ENCODE measurements at places on chromosomes 1 and 21.
A peak's percentile ranks its signal among the peaks of the same experiment; 100 is the strongest.

DNA sequence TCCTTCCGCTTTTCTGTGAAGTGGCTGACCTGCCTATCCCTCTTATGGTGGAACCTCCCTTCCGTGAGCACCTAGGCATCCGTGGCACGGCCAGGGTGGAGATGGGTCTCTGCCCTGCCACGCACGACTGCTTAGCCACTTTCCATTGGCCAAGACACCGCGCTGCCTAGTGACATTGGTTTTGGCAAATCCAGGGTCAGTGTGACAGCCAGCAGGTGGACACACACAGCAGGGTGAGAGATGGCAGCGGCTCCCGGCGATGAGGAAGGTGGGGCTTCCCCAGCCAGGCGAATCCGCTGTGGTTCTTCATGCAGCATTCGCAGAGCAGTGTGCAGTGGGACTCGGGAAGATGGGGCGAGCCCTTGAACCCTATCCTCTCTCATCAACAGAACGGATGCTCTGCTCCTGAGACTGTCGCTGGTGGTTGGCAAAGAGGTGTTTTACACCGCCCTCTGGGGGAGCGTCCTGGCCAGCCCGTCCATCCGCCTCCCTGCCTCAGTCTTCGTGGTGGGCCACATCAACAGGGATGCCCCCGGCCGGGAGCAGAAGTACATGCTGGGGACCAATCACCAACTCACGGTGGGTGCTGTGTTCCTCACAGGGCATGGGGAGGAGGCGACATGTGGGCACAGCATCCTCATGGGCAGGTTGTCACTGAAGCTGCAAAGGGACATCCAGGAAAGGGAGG, 51.8 kb downstream of the DOP1B start:
- DNase-seq = no peak

DNA sequence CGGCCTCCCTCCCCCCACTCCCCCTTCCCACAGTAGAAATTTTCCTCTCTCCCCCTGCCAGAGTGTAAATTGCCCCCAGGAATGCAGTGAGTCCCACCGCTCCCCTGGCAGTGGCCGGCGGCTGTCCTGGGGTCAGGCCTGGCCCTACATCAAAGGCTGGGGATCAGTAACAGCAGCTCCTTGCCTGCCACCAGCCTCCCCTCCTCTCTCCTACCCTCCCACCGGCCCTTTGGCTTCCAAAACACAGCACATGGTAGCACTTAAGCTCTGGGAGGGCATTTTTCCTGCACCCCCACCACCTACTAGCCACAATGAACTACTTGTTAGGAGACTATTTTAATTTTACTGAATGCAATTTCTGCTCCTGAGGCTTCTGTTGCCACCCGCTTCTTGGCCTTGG, 9.0 kb upstream of the COL8A2 start:
- no peak for DNase-seq

- no peak for DNase-seq
These were observed 52.8 kb downstream of the EDEM3 start for GRCh38 chr1:184701816-184702215.

DNA sequence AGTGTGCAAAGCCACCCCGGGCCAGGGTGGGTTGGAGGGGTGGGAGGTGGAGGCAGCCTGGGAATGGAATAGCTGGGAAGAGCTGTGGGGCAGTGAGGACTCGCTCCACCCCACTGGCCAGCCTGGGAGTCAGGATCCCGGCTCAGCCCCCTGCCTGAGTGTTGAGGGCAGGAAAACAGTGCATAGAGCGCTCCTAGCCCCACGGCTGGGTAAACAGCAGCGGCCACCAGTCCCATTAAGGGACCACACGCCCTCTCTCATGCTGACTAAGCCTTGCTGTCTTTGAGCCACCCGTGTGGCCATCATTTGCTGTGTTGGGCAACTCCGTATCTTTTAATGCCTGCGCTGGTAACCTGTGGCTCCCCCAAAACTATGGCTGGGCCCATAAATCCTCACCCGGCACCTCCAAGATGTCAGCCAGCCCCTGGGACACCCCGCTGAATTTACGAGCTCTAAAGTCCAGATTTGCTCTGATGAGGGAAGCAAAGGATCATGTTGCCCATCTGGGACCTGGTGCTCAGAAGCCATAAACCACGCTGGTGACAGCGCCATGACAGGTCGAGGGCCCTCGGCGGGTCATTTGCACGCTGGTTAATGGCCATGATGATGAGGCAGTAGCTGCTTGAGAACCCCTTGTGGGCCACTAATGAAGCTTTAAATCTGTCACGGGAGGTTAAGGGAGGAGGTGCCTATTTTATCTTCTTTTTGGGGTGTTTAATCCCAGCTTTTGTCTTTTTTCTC, 34.9 kb downstream of the SYF2 start:
- no peak for DNase-seq

DNA sequence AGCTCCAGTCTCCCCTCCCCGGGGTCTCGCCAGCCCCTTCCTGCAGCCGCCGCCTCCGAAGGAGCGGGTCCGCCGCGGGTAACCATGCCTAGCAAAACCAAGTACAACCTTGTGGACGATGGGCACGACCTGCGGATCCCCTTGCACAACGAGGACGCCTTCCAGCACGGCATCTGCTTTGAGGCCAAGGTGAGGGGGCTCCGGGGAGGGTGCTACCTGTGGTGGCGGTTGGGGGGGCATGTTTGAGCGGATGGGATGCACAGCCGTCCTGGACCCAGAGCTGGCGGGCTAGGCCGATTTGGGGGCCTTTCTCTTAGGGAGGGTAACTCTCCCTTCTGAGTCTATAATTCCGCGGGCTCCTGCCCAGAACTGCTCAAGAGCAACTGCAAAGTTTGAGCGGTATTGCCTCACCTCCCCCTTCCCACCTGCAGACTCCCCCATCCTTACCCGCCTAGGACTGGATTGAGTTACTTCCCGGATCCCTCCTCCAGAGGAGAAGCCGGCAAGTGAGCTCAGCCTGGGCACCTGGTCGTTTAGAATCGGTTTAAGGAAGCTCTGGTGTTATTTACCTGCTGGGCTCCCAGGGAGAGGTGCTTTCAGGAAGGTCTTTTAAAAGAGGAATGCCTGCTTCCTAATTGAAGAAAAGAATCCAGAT, 730 bp downstream of the NOS1AP start:
- DNase-seq = no peak

GRCh38 chr1:79090985-79091384, 84.5 kb upstream of the ADGRL4 start:
- no peak for DNase-seq

DNA sequence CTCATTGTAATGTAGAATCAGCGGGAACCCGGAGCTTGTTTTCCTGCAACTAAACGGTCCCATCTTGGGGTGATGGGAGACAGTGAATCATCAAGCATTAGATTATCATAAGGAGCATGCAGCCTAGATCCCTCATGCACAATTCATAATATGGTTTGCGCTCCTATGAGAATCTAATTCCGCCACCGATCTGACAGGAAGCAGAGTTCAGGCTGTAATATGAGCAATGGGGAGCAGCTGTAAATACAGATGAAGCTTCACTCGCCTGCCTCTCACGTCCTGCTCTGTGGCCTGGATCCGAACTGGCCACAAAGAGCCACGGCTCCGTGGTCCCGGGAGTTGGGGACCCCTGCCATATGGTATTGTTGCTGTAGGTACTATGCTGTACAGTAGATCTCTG, 1.6 kb downstream of the IFI44 start:
- DNase-seq = peak; percentile 57

- no peak for DNase-seq
These were observed 72.6 kb downstream of the TTC3 start for GRCh38 chr21:37145635-37146111.

DNA sequence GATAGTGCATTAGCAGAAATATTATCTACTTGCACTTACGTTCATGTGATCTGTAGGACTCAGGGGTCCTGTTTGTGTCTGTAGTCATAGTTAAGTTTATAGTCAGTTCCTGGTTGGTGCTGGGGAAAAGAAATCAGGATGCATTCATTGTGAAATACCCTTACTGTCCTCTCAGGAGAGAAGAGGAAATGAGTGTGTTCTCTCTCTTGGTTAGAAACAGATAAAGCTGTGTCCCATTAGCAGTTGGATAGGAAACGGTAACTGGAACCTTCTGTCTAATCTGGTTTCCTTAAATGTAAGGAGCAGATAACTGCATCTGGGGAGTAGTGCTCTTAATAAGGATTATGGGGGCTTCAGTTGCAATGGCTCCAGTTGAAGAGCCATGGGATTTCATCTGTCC, 8.9 kb downstream of the SDCCAG8 start:
- no peak for DNase-seq

DNA sequence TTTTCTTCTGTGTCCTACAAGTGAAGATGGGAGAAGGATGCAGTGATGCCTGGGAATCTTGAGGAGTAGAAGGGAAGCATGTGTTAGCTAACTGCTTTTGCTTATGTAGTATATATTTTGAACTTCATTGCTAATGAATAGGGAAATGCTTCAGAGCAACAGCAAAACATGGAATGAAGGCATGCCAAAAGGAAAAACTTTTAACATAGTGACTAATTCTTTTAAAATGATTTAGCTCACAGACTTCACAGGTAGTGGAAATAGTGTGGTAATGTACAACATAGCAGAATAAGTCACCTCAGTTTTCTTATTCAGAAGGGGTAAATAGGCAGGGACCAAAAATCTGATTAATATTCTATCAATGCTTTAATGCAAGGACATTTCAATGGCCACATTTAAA, 95.5 kb downstream of the LYPLAL1 start:
- no peak for DNase-seq

DNA sequence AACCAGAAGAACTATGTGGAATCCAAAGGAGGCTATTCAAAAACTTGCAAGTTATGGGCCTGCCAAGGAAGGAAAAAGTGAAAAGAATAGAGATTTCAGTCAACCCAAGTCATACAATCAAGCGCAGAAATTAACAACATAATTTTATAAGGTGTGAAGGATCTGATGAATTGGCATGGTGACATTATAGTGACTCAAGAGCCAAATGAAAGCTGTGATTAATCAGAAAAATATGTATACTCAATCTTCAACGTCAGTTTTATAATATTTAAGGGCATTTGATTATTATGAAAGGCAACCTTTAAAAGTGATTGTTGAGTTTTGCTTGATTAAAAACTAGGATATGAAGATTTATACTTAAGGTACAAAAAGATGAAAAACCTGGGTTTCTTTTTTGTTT, 37.8 kb upstream of the THEM4 start:
- DNase-seq = no peak

- DNase-seq = no peak
These were observed 1.8 kb downstream of the ACTA1 start for GRCh38 chr1:229432116-229432461.

DNA sequence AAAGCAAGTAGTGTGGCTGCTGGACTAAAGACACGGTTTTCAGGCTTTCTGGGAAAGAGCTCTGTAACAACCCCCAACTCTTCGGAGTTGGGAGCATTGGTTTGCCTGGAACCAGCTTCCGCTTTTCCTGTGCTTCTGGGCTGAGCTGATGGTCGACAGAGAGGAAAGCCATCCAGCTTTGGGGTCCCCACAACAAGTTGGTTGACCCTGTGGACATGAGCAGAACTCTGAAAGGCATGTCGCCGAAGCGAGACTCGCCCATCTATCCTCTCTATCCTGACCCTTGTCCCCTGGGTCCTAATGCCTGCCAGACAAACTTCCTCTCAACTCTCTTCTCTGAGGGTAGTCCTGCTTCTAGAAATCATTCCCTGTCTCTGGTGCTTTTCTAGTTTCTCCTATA, 31.9 kb upstream of the FCGR2A start:
- DNase-seq = no peak

DNA sequence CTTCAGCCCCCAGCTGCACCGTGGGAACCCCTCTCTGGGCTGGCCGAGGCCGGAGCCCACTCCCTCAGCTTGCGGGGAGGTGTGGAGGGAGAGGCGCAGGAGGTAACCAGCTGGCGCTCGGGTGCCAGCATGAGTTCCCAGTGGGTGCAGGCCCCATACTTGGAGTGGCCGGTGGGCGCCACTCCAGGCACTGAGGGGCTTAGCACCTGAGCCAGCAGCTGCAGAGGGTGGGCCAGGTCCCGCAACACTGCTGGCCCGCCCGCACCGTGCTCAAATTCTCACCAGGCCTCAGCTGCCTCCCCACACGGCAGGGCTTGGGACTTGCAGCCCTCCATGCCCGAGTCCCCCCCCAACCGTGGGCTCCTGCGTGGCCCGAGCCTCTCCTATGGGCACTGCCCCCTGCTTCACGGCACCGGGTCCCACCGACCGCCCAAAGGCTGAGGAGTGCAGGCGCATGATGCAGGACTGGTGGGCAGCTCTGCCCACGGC, 47.2 kb downstream of the LRRC53 start:
- peak; percentile 41 for DNase-seq

GRCh38 chr1:30782361-30783255, 25.0 kb upstream of the LAPTM5 start:
- peak; percentile 87 for DNase-seq

DNA sequence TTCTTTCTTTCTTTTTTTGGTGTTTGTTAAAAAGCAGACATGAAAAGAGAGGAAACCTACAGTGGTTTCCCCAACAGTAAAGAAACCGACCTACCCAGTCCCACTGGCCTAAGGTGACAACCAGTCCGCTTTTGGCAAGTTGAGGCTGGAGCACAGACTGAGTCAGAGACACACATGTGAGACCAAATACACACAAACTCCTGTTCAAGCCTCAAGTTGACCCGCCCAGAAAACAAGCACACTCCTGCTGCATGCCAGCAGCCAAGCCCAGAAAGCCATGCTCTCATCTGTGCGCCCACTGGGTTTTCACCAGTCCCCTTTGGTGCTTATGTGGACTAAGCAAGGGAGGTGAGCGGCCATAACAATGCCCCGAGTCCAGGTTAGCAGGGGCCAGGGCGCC, 64.6 kb upstream of the GPR153 start:
- DNase-seq = no peak

DNA sequence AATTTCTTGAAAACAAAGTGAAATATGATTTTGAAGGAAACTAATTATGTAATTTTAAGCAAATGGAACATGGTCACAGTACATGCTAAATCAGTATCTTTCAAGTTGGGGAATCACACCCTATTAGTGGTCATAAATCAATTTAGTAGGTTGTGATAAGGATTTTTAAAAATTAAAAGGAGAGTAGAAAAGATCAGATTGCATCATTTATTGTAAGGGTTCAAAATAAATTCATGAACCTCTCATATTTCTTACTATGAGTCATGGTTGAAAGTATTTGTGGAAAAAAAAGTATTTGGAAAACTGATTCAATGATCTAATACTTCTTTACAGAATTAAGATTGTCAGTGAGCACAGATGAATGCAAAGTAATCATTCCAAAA, 14.6 kb downstream of the ADSS2 start:
- DNase-seq = no peak

- DNase-seq = no peak
These were observed 56.5 kb upstream of the ADAR start for GRCh38 chr1:154664331-154665002.

GRCh38 chr1:114037631-114037890, 58.3 kb downstream of the OLFML3 start:
- no peak for DNase-seq
